ENCODE measurements at places on chromosomes 3 and 15. TPM values are rescaled to one million over a fixed set of nuclear protein-coding genes. Genes with fewer than 3 reads are reported as not detected.

GRCh38 chr15:26051761-26052675 lies 188.9 kb upstream of the ATP10A start:
- DNase-seq: no peak

DNA sequence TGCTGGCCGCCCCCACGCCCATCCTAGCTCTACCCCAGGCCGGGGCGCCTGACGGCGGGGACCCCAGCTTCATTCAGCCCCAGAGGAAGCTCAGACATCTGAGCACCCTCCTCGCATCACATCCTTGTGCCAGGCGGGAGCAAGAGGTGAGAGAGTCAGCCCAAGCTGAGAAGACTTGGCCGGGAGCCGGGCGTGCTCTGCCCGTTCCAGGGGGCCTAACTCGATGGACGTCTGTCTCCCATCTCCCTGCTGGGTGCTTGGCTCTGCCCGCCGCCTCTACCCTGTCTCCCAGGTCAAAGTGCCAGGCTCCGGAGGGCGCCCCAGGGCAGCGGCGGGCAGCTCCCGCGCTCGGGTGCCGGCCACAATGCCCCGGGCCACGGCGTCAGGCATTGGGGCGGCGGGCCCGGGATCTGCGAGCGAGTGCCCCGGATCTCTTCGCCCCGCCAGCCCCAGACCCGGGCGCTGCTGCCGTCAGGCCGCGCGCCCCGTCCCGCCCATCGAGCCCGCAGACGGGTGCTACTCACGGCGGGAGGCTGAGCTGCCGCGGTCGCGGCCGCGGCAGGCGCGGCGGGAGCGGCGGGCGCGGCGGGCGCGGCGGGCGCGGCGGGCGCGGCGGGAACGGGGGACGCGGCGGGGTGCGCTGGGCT lies 388 bp downstream of the DAPK2 start:
- DNase-seq: no peak

- no peak for DNase-seq
These were observed 18.6 kb downstream of the TMEM158 start for GRCh38 chr3:45207446-45207845.

DNA sequence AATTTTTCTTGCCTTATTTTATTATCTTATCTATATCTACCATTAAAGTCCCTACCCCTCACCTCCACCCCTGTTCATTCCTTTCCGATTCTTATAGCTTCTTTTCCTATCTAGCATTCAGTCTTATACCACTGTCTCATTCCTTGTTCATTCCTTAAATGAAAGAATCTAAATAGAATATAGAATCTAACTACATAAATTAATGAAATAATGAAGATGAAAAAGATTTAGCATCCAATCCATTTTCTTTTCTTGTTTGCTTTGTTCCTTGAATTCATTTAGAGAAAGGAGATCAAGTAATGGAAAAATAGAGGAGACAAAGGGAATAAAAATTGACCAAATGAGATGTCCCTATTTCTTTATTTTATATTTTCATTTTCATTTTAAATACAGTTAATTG lies 67.2 kb downstream of the OPA1 start:
- no peak for DNase-seq

DNA sequence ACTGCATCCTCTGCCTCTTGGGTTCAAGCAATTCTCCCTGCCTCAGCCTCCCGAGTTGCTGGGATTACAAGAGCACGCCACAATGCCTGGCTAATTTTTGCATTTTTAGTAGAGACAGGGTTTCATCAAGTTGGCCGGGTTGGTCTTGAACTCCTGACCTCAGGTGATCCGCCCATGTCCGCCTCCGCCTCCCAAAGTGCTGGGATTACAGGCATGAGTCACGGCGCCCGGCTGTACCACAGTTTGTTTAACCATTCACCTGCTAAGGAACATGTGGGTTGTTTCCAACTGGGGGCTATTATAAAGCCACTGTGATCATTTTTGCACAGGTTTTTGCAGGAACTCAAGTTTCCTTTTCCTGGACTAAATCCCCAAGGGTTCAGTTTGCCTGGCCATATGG lies 123.2 kb upstream of the RAP2B start:
- DNase-seq: peak; percentile 10

- DNase-seq: no peak
These were observed 5.1 kb downstream of the ONECUT1 start for GRCh38 chr15:52784799-52785671.

GRCh38 chr3:63972987-63973386 lies 50.3 kb downstream of the PSMD6 start:
- DNase-seq: no peak

DNA sequence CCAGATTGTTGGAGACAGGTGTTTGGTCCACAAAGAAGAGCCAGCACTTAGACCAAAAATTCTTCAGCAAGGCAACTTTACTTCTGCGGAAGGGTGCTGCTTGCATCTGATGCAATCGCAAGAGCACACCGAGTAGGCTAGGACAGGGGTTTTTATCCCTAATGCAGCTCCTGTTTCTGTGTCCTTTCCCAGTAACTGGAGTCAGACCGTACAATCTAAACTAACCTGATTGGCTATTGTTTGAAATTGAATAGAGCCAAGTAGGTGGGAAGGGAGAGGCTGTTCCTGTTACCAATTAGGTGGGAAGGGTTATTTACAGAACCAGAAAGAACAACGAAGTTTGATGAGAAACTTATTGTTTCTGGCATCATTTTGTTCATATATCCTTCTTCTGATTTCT lies 77.6 kb downstream of the CHCHD4 start:
- no peak for DNase-seq

Gene NANOGP8
- total RNA-seq: 0.32 TPM

Gene GOLGA6L10
- 2.9 TPM for total RNA-seq

- DNase-seq: no peak
These were observed 333.5 kb upstream of the AZI2 start for GRCh38 chr3:28682121-28682520.

GRCh38 chr3:52402706-52403270 lies 42.1 kb downstream of the SEMA3G start:
- DNase-seq: no peak

Gene KATNBL1
- total RNA-seq: 53.8 TPM
